Fibroblast of lung (primary cell): ENCODE measurements at places on chromosomes 7 and 10.

- H3K36me3 ChIP-seq: no peaks in the 10 kb centered on the region
- DNase-seq: no peak
- H3K4me1 ChIP-seq: peaks cover 5% of the 10 kb centered on the region
- no peak overlapping the region for H3K4me3 ChIP-seq
- H3K27me3 ChIP-seq: peaks cover 79% of the 10 kb centered on the region
Measured at GRCh38 chr10:123134915-123135414, 805 bp upstream of the HMX3 start.

- DNase-seq: no peak
- no peaks in the 10 kb centered on the region for H3K4me1 ChIP-seq
- H3K27me3 ChIP-seq: no peaks in the 10 kb centered on the region
- H3K36me3 ChIP-seq: no peaks in the 10 kb centered on the region
- no peak overlapping the region for H3K27ac ChIP-seq
Measured at GRCh38 chr10:35979116-35979515, 337.0 kb upstream of the FZD8 start.

DNA sequence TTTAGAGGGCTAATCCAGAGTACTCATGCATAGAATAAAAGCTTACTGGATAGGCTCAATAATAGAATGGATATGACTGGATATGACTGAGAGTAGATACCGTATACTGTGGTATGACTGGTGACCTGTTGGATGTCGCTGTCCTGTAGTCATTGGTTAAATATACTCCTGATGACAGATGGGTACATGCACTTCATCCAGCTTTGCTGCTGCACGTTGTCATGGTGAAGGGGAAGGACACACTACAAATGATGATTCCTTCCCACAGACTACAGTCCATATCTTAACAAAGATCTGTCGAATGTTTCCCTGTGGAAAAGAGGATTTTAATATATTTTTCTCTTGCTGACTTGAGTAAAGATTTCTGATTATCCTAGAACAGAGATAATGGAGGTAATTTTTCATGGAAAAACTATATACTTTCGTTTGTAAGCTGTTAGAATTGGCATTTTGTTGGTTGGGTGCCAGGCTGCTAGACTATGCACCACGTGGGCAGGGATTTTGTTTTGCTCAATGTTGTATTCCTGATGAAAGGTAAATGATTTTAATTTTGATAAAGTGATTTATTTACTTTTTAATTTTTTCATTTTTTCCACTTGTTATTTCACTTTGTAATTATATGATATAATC lies 97.3 kb downstream of the PPP1R9A start:
- H3K27me3 ChIP-seq: no peaks in the 10 kb centered on the region
- no peaks in the 10 kb centered on the region for H3K36me3 ChIP-seq
- no peak overlapping the region for H3K27ac ChIP-seq
- H3K4me3 ChIP-seq: no peak overlapping the region

DNA sequence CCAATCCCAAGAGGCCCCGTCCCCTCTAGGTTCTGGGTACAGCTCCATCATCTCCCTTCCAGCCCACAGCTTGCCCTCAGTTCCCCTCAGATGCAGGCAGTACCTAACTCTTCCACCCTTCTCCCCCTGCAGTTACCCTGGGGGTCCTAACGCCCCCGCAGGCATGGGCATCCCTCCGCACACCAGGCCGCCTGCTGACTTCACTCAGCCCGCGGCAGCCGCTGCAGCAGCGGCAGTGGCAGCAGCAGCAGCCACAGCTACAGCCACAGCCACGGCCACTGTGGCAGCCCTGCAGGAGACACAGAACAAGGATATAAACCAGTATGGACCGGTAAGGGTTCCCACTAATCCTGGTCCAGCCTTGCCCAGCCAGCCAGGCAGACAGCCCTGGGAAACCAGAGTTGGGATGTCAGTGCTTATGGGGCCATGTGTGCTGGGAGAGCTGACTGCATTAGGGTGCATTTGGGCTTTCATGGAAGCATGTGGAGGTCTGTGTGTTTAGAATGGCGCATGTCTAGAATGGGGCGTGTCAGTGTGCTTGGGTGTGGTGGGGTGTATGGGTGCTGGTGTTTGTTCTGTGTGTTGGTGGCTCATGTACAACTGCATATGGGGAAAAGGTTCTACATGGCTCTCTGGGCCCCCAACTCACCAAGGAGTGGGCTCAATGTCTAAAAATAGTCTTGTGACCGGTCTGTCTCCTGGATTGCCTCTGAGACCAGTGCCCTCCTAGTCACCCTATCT lies 55.1 kb upstream of the PPIF start:
- no peak for DNase-seq
- H3K36me3 ChIP-seq: peaks cover 27% of the 10 kb centered on the region
- H3K4me1 ChIP-seq: peaks cover 13% of the 10 kb centered on the region
- H3K27ac ChIP-seq: no peak overlapping the region

DNA sequence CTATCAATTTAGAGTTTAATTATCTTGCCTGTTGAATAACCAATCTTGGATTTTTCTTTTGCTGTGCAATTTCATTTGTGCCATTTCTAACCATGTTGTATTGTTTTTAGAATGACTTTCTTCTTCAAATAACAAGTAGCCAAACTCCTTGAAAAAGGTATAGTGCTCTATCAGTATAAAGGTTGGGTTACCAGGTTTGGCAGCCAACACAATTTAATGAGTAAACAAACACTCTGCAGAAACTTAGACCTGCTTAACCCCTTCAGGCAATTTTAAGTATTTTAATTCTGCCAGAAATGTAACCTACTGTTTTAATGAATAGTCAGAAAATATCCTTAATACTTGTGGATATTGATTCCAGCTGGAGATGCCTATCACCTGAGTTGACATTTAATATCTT lies 299.8 kb downstream of the ARL4A start:
- H3K4me3 ChIP-seq: no peak overlapping the region
- no peaks in the 10 kb centered on the region for H3K4me1 ChIP-seq
- H3K27me3 ChIP-seq: no peaks in the 10 kb centered on the region
- DNase-seq: no peak
- no peaks in the 10 kb centered on the region for H3K36me3 ChIP-seq

GRCh38 chr10:4136121-4136520 lies 351.1 kb upstream of the KLF6 start:
- no peak for DNase-seq
- H3K27me3 ChIP-seq: no peaks in the 10 kb centered on the region
- H3K4me3 ChIP-seq: no peak overlapping the region
- no peaks in the 10 kb centered on the region for H3K36me3 ChIP-seq
